ENCODE measurements at places on chromosomes 11 and 22. TPM values are rescaled to one million over a fixed set of nuclear protein-coding genes. Genes with fewer than 3 reads are reported as not detected.

The SMIM35 gene
- 0.32 TPM for polyA plus RNA-seq

The TRIM22 gene
- 8.1 TPM for polyA plus RNA-seq

The TMEM25 gene
- 18.4 TPM for polyA plus RNA-seq

The TIMM8B gene
- polyA plus RNA-seq, result 48.5 TPM

The TRIM51G gene
- not detected for polyA plus RNA-seq
